SK-N-MC (cell line): ENCODE measurements at places on chromosomes 2 and 18.

DNA sequence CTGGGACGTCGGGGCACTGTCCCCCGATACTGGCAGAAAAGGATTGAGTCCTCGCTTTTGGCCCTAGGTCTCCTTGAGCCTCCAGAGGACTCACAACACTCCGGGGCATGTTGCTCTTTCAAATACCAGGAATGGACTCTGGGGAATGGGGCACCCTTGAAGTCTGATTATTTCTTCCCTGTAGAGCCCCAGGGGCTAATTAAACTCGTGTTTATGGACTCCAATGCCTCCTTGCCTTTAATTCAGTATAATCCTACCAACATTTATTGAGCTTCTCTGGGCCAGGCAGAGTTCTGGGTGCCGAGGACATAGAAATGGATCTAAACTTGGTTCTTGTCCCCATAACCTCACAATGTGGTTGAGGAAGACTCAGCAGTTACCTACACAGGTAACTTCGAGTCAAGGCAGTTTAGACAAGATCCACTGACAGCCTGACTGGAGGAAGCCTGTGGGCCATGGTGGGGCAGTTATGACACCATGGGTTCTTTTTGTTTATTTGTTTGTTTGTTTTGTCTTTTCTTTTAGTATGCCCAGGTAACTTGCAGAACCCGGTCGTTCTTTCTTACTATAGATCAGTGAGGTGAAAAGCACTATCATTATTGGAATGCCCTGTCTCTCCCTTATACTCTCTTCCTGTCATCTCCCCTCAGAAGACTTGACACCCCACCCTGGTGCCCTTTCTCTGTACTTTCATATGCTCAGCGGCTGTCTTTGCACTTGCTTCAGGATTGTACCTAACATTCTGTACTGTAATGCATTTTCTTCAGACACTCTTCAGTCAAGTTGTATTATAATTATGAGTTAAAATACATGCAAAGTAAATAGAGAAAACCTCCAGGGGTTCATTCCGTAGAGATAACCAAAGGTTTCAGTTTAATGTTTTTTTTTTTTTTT is 3.2 kb downstream of the CFLAR start:
- DNase-seq = peak; percentile 65

DNA sequence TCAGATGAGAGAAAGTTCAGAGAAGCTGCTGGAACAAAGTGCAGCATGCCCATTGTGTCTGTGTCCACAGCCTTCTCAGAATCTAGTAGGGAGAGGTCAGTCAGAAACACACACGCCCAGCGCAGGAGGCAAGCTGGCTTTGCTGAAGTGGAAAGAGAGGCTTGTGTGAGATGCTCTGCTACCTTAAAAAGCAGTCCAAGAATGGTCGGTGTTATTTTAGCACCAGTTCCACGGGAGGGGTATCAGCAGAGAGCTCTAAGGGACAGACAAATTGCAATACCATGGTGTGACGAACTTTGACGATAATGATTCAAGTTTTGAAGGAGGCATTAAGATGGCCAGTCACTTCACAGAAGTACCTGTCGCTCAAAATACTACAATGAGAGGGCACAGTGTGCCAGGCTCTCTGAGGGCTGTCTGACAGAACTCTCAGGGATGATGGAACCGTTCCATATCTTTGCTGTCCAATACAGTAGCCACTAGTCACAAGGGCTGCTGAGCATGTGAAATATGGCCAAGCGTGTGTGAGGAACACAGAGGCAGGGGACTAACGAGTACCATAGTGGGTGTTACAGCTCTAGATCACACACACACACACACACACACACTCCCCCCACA is 237.5 kb upstream of the TMEM200C start:
- DNase-seq = no peak

GRCh38 chr2:148049284-148049683 is 28.4 kb downstream of the MBD5 start:
- DNase-seq = no peak

- DNase-seq = no peak
These were observed 428.9 kb downstream of the MBD2 start for GRCh38 chr18:53795610-53796009.

DNA sequence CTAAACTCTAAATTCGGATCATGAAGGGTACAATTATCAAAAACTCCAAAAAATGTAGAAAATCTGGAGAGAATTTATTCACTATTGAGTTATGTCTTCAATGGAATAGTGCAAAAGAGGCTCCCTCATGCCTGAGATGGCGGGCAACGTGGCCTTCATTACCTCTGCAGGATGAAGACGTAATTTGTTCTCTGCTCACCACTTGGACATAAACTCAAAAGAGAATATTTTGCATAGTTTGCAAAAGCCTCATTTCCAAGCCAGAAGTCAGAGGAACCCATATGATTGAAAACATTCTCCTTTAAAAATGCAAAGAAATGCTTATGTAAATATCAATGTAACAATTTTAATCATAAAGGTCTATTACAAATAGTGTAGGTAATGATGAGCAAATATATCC is 58.7 kb downstream of the SLC25A12 start:
- no peak for DNase-seq

DNA sequence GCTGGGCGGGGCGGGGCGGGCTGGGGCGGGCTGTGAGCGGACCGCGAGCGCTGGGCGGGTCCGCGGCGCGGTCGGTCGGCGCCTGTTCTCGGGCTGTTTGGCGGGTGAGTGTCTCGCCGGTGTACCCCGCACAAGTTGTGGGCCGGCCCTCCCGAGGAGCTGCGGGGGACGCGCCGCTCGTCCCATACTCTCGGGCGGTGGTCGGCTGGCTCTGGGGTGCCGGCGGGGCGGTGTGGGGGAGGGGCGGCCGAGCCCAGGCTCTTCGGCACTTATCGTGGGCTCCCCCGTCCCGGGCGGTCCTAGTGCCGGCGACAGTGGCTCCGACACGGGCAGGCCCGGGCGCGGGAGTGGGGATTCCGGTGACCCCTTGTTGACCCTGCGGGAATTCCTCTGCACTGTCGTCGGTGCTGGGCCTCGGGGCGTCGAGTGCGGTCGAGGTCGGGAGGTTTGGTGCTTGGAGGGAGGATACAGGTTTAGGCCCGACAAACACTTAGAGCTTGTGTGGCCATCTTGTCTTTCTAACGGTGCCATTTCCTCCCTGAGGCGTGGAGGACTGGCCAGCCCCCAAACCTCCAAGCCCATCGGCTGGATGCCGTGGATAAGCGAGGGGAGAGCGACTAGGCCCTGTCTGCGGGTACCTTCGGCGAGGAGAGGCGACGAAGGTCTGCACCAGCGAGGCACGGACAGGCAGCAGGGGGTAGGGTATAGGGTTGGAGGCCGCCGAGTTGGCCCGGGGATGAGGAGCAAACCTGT is at the start of gene SEPTIN2:
TSS of gene SEPTIN2 (plus strand) at position 47 of the 753 bp plus-strand sequence. CDS start 8,308 bp downstream, outside the sequence.
- no peak for DNase-seq

DNA sequence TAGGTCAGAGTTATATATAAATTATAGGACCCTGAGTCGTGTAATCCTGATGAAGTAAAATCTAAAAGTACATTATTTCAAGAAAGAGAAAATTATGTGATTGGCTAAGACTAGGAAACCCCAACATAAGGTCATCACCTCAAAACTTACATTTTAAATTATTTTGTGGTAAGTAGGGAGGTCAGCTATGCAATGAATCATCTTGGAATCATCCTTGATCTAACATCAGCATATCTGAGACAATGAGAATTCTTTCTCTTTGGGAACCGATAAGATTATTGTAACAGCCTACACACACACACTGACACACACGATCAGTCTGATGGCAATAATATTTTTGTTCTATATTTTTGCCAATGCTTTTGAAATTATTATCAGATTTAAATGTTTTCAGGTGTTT is 904.8 kb upstream of the CHAC2 start:
- DNase-seq = no peak

- DNase-seq = no peak
These were observed 70.8 kb upstream of the CDC42EP3 start for GRCh38 chr2:37742286-37742685.

- no peak for DNase-seq
These were observed 73.8 kb downstream of the KIF5C start for GRCh38 chr2:148948868-148949267.

DNA sequence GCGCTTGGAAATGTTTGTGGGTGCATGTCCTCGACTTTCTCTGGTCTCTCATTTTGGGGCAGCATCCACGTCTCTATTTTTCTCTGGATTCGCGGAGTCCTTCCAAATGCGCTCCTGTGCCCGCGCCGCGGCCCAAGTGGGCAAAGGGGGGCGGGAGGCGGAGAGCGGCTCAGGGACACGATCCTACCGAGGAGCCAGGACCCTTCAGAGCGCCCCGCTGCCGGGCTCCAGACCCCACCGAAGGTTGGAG is 990 bp downstream of the EPAS1 start:
- no peak for DNase-seq

DNA sequence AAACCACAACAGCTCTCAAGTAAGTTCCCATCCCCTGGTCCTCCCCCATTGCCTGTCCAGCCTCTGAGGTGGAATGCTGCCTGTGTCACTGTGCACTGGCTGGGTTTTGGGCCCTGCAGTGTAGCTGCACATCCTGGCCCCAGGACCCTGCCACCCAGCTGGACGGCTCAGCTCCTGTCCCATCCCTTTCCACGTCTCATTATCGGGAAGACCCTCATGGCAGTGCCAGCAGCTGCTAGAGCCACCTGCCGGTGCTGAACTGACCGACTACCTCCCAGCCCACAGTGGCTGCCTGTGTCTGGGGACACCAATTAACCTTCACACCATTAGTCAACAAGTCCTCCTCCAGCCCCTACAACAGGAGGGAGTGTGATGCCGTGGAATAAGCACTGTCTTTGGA is 31.9 kb downstream of the ADCY3 start:
- DNase-seq = no peak
